NCI-H1092 (cell line): ENCODE measurements at places on chromosomes 1 and 21.

- DNase-seq: no peak
These were observed 192.1 kb downstream of the DUSP10 start for GRCh38 chr1:221549815-221550214.

GRCh38 chr1:203219934-203220333 is 9.5 kb downstream of the CHIT1 start:
- no peak for DNase-seq

DNA sequence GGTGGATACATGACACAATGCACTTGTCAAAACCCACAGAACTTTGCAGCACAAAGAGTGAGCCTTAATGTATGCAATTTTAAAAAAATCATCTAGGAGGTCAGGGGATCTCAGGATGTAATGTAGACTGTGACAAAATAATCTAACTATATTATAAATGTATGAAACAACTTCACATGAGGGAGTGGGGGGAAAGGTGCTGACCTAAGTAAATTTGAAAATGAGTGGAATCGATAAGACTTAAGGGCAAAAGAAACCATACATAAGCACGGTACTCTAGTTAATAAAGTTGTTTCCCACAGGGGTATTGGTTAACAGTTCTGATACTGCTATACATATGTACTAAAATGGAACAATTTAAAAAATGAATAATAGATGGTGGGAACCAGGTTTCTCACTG is 64.7 kb downstream of the PRPF38A start:
- no peak for DNase-seq

DNA sequence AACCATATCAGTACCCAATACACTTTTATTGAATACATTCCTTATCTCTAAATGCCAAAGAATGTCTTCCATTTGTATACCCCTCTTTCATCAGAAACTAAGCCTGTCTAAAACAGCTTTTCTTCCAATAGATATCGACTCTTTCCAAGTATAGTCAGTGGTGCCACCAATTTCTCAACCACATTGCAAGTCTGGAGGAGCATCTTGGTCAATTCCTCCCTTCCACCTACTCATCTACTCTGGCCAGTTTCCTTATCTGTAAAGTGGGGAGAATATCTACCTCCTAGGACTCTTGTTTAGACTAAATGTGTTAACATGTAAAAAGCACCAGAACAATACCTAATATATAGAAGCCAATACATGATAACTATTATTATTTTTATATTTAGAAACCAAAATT is 28.5 kb upstream of the FGGY start:
- DNase-seq: no peak

- no peak for DNase-seq
These were observed 106.0 kb downstream of the MRPS6 start for GRCh38 chr21:34179204-34179935.

GRCh38 chr1:185843297-185843869 is 109.2 kb downstream of the HMCN1 start:
- no peak for DNase-seq

DNA sequence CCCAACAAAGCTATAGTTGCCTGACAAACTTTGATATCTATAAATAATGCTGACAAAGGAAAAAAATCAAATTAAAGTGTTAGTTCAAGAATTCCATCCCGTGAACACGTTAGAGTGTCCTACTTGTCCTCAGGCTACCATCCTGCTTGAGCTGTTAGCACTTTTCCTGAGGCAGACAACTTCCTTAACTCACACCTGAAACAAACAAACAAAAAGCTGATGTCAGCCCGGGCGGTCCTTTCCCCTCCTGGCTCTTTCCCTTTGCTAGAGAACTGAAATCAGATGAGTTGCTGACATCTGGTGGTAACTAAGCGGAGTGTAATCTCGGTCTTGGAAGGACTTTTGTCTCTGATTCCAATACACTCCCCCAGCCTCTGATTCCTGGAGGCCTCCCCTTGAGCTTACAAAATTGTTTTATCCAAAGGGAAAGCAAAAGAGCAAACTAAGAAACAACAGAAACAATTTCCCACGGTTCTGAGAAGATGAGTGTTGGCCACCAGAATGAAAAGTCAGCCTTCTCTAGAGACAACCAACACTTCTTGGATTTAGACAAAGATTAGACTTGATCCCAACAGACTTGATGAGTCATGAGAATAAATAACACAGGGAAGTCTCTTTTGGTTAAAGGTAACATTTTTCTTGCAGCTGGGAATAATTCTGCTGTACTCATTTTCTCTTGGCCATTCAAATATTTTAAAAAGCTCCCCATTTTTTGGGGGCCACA is 135.4 kb downstream of the PROX1 start:
- peak; percentile 82 for DNase-seq

DNA sequence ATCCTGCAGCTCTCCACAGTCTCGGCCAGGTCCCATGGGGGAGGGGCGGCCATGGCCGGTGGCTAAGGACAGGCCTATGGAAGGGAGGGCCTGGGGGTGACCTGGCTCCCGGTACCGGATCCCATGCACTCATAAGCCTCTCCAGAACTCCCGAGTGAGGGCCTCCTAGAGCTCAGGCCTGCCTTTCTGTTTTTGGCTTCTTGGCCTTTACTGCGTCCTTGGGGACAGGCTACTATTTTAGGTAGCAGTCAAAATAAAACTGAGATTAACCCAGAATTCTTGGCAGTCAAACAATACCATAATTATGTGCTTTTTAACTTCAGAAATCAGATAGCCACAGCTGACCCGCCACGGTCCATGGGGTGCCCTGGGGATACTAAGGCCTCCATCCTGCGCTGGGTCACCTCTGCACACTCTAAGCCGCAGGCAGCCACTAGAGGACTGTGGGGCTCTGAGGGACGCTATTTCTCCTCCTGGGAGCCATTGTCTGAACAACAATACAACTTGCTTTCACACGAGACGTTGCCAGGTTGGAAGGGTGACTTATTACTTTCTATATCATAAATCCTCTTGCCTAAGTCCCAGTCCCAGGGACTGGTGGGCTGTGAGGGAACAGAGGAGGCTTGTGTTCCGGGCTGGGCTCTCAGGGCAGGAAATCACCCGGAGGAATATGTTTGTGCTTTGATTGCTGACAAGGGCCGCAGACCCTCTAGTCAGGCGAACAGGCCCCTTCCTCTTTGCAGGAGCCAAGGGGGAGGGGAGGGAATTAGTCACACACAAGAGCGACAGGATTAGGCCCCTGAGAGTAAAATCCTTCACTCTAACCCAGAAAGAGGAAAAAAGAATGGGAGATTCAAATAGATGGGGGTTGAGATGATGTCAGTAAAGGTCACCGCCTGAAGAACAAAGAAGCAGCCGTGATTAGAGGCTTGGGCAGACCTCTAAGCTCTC is 40.7 kb upstream of the BCAR3 start:
- no peak for DNase-seq

DNA sequence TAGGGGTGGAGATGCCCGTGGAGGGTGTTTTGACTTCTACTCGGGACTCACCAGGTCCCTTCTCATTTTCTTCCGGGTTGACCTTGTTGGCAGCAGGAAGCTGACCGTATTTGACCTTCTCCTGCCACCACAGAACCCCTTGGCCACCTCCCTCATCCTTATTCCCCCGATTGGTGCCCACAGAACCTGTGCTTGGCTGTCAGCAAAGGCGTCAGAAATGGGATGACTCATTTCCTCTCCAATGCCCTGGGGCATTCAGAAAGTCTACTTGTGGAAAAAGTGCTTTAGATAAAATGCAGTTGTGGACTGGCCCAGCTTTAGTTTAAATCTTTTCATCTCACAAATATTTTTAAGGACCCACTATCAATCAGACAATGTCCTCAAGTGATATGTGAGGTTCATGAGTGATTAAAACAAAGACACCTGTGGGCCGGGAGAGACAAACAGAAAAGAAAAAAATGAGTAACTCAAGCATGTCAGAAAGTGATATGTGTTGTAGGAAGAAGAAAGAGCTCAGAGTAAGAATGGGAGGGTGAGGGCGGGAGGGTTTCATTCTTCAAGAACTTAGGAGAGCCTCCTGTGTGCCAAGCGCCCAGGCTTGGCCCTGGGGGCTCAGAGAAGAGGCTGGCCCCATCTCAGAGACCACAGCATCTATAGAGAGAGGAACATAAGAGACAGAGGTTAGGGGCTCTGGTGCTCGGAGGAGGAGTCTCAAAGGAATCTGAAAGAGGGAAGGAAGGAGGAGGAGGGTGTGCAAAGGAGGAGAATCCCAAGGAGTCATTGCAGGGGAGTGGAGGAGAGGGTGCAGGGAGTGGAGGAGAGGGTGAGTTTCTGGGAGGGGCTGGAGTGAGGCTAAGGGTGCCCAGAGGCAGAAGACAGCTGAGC is 221.6 kb upstream of the VAMP3 start:
- no peak for DNase-seq

GRCh38 chr1:67850611-67851075 is 17.4 kb upstream of the GNG12 start:
- DNase-seq: no peak

DNA sequence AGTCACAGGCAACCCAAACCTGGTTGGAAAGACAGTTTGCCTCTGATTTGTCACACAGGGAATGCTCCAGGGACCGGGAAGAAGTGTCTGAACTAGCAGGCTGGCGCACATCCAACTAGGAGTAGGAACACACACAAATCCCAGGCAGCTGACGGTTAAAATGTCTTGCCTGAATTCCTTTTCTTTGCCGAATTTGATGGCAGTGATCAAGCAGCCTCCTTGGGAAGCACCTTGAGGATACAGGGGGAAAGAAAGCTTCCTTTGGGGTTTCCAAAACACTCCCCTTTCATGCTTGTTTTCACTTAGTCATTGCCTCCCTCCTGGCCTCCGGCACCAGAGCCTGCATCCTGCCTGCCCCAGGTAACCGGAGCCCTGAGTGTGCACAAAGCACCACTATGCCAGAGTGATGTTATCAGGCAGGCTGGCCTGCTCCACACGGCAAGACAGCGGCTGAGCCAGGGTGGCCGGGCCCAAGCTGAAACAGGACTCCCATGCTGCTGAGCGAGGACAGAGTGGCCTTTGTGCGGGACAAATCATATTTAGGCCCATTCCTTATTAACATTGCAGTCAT is 193.8 kb downstream of the LMX1A start:
- peak; percentile 66 for DNase-seq

- no peak for DNase-seq
These were observed 85.9 kb downstream of the PGM1 start for GRCh38 chr1:63679076-63679475.

- no peak for DNase-seq
These were observed 2.4 kb downstream of the FCN3 start for GRCh38 chr1:27372022-27372807.

DNA sequence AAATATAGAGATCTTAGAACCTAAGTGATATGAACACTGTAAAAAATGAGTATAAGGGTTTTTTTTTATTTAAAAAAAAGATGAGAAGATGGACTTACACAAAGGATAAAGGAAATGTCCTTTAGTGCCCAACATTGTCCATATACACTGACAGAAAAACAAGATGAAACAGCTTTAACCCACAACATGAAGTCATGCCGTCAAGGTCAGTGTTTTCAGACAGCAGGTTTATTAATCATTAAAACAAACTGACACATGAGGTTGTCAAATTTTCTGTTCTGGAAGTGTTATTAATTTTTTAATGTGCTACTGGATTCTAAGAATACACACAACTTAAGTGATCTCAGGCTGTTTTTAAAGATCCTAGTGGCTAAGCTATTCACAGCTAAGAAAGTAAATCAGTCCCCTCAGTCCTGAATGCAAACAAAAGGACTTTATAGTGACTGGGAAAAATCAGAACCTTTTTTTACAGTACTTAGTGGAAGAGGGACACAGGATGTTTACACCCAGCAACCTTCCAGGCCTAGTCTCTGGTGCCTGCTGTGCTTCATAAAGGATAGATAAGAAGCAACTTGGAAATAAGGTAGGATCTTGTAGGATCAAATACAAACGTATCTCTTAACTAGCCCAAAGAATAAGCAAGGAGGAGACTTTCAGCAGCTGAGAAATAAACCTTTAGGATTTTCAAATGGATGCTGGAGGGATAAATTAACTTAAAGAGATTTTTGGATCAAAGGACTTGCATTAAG is 21.9 kb upstream of the PKN2 start:
- no peak for DNase-seq

GRCh38 chr1:229900220-229900619 is 166.8 kb upstream of the GALNT2 start:
- no peak for DNase-seq

DNA sequence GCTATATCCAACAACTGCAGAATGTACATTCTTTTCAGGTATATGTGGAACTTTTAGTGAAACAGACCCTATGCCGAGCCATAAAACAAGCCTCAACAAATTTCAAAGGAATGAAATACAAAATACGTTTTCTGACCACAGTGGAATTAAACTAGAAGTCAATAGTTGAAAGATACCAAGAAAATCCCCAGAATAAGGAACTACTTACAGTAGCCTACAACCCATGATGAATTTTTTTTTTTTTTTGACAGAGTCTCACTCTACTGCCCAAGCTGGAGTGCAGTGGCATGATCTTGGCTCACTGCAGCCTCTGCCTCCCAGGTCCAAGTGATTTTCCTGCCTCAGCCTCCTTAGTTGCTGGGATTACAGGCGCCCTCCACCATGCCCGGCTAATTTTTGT is 83.4 kb downstream of the RUNX3 start:
- DNase-seq: no peak

- DNase-seq: no peak
These were observed 3.6 kb downstream of the DENND4B start for GRCh38 chr1:153942766-153943549.

GRCh38 chr21:37582590-37582989 is 216.0 kb downstream of the DYRK1A start:
- peak; percentile 7 for DNase-seq

DNA sequence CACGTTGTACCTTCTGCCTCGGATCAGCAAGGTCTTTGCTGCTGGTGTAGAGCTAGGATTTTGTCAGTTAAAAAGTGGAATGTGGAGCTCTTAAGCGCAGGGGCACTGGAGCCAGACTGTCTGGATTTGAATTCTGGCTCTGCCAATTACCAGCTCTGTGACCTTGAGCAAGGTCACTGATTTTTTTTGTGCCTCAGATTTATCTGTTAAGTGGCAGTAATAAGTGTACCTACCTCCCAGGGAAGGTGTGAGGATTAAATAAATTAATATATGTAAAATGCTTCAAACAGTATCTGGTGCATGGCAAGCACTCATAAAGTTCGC is 40.3 kb downstream of the UBE2U start:
- no peak for DNase-seq

GRCh38 chr21:35343046-35343819 is 294.1 kb upstream of the RUNX1 start:
- no peak for DNase-seq

GRCh38 chr1:199295107-199295506 is 656.3 kb downstream of the PTPRC start:
- no peak for DNase-seq

DNA sequence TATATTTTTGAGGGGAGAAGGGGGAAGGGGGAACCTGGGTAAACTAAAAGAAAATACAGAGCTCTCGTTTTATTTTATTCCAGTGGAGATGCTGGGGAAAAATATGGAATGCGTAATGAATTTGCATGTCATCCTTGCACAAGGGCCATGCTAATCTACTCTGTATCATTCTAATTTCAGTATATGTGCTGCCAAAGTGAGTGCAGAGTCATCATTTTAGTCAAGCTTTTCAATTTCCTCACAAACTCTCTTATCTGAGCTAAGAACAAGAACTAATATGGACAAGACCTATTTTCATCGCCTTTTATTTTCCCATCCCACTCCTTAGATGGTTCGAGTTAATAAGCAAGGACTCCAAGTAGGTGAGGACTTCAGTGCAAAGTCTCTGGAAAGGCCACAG is 13.2 kb downstream of the ADORA3 start:
- no peak for DNase-seq
